ENCODE measurements at places on chromosomes 1 and 21.

DNA sequence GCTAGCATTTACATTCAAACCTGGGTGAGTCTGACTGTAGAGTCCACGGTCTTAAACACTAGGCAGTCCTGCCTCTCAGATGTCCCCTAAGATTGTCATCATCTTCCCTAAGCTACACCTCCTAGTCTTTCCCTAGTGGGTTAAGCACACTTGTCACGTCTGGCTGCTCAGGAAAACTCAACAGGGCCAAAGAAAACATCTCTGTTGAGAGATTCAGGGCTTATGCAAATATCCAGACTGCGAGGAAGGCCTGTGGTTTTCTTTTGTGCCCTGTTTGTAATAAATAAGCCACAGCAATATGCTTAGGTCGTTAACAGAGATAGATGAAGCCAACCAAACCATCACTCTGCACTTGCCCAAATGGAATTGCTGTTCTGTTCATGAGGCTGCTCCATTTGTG, 472.6 kb upstream of the DEPDC1 start:
- no peaks in the 10 kb centered on the region for H3K4me1 ChIP-seq
- no peak overlapping the region for H3K27ac ChIP-seq
- no peaks in the 10 kb centered on the region for H3K36me3 ChIP-seq
- H3K27me3 ChIP-seq: no peaks in the 10 kb centered on the region

DNA sequence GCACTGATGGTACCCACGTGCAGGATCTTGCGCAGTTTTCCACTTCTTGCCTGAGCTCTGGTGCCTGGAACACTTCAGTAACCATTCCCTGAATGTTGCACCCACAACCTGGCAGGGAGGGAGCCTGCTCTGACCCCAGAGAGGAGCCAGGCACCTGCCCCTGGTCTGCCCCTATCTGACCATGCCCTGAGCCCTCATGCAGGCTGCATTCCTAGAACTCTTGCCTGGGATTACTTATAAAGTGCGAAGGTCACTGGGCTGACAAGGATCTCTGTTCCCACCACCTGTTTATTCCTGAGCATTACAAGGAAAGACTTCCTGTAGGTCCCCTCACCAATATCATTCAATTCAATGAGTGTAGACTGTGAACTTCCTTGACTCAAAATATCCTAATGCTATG, 191.9 kb upstream of the FMN2 start:
- no peaks in the 10 kb centered on the region for H3K36me3 ChIP-seq
- no peak overlapping the region for H3K4me3 ChIP-seq
- peaks cover 7% of the 10 kb centered on the region for H3K4me1 ChIP-seq
- H3K27me3 ChIP-seq: no peaks in the 10 kb centered on the region

GRCh38 chr1:234647245-234647644, 37.3 kb upstream of the IRF2BP2 start:
- H3K27me3 ChIP-seq: no peaks in the 10 kb centered on the region
- no peaks in the 10 kb centered on the region for H3K4me1 ChIP-seq
- no peak overlapping the region for H3K27ac ChIP-seq
- no peak for DNase-seq

- DNase-seq: peak; percentile 62
- H3K36me3 ChIP-seq: no peaks in the 10 kb centered on the region
- peak within 1 kb of the TSS; percentile 52 for H3K4me3 ChIP-seq
- peaks cover 20% of the 10 kb centered on the region for H3K4me1 ChIP-seq
Measured at GRCh38 chr1:43991476-43992231, at the start of gene CCDC24. Gene CCDC24 (plus strand): TSS chr1:43991599. CDS start chr1:43991879, 280 bp downstream.

- no peaks in the 10 kb centered on the region for H3K4me1 ChIP-seq
- DNase-seq: no peak
- H3K36me3 ChIP-seq: no peaks in the 10 kb centered on the region
- no peak overlapping the region for H3K4me3 ChIP-seq
- H3K27me3 ChIP-seq: no peaks in the 10 kb centered on the region
Measured at GRCh38 chr1:2611621-2612437, 21.0 kb downstream of the MMEL1 start.

DNA sequence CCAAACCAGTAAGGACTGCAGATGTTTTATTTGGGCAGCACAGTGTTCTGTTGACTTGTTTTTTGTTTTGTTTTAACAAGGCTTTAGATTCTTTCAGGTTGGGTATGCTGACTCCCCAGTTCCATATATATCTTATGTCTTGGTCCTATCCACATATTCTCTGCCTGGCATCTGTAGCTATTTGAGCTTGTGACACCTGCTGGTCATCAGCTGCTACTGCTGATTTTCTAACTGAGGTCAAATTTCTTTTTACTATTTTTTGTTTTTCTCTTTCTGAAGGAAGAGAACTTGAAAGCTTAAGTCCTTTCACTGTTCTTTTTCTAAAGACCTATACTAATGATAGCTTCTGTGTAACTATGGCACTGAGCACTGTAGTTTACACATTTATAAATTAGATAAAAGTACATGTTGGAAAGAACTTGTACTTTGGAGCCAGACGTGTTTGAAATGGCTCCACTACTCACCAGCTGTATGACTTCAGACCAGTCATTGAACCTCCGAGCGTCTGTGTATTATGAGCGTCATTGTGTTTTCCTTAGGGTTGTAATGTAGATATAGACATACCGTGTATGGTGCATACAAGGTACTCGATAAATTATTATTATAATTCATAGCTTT, 109.4 kb downstream of the NRDC start:
- DNase-seq: peak; percentile 33
- no peaks in the 10 kb centered on the region for H3K4me1 ChIP-seq
- H3K4me3 ChIP-seq: no peak overlapping the region
- H3K27ac ChIP-seq: no peak overlapping the region
- no peaks in the 10 kb centered on the region for H3K27me3 ChIP-seq
- peaks cover 20% of the 10 kb centered on the region for H3K36me3 ChIP-seq

- no peak for DNase-seq
- H3K27ac ChIP-seq: no peak overlapping the region
- H3K4me3 ChIP-seq: no peak overlapping the region
- no peaks in the 10 kb centered on the region for H3K36me3 ChIP-seq
- no peaks in the 10 kb centered on the region for H3K27me3 ChIP-seq
- H3K4me1 ChIP-seq: no peaks in the 10 kb centered on the region
Measured at GRCh38 chr1:43871181-43871910, 62.3 kb upstream of the ARTN start.

GRCh38 chr1:20361805-20362381, 71.2 kb downstream of the VWA5B1 start:
- DNase-seq: peak; percentile 22
- no peak overlapping the region for H3K4me3 ChIP-seq
- no peaks in the 10 kb centered on the region for H3K36me3 ChIP-seq
- H3K4me1 ChIP-seq: no peaks in the 10 kb centered on the region

DNA sequence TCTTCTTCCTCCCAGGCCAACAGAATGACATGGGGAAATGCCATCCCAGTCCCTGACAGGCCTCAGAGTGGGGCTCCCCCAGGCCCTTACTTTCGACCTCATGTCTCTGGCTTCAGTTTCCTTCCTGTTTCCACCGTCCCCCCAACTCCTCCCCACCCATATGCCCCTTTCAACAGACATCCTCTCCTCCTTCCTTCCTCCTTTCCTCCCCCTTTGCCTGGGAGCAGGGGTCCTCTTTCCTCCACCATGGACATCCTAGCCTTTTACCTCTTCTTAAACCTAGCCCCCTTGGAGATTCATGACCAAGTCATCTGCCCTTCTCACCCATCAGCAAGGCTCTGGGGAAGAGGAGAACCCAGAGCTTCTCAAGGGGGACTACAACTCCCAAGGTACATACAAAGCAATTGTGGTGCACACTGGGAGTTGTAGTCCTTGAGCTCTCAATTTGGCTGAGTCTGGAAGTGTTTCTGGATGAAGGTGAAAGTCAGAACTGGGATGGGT, 4.0 kb downstream of the ZBTB7B start:
- peaks cover 12% of the 10 kb centered on the region for H3K4me1 ChIP-seq
- H3K27ac ChIP-seq: no peak overlapping the region
- DNase-seq: peak; percentile 35
- peaks cover 14% of the 10 kb centered on the region for H3K27me3 ChIP-seq
- H3K36me3 ChIP-seq: no peaks in the 10 kb centered on the region

GRCh38 chr1:194709439-194709838, 1523.0 kb upstream of the B3GALT2 start:
- H3K27ac ChIP-seq: no peak overlapping the region
- no peak overlapping the region for H3K4me3 ChIP-seq
- H3K27me3 ChIP-seq: no peaks in the 10 kb centered on the region

DNA sequence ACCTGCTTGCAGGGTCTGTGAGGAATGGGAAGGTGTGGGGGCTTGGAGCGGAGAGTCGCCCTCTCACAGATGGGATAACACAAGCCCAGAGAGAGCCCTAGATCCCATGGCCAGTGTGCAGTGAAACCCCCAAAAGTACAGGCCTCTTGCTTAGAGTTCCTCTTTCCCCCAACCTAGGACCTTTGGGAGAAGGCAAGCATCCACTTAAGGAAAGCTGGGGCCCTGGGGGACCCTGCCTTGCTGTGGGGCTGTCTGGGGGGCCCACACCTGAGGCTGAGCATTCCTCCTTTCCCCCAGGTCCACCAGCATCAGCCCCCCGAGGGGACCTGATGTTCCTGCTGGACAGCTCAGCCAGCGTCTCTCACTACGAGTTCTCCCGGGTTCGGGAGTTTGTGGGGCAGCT, 1.1 kb downstream of the VWA1 start:
- H3K27ac ChIP-seq: no peak overlapping the region
- no peaks in the 10 kb centered on the region for H3K36me3 ChIP-seq
- DNase-seq: no peak
- no peak overlapping the region for H3K4me3 ChIP-seq
- no peaks in the 10 kb centered on the region for H3K4me1 ChIP-seq

GRCh38 chr1:50508040-50508586, 84.9 kb upstream of the DMRTA2 start:
- no peaks in the 10 kb centered on the region for H3K4me1 ChIP-seq
- no peaks in the 10 kb centered on the region for H3K27me3 ChIP-seq
- peaks cover 50% of the 10 kb centered on the region for H3K36me3 ChIP-seq
- H3K27ac ChIP-seq: no peak overlapping the region

DNA sequence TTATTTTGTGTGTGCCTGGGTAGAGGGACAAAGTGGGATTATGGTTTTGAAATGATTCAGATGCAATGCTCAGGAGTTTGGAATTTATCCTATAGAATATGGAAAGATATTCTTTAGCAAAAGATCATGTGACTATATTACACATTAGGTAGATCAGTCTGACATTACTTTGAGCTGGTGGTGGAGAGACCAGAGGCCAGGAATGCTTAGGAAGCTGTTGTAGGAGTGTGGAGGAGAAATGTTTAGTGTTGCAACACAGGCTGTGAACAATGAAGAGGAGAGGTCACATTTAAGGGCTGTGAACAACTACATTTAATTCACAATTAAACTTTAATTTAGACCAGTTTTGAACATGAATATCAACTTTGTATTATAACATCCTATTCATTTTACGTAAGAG, 45.3 kb upstream of the PODN start:
- H3K4me3 ChIP-seq: no peak overlapping the region
- DNase-seq: no peak
- no peak overlapping the region for H3K27ac ChIP-seq
- H3K27me3 ChIP-seq: no peaks in the 10 kb centered on the region

DNA sequence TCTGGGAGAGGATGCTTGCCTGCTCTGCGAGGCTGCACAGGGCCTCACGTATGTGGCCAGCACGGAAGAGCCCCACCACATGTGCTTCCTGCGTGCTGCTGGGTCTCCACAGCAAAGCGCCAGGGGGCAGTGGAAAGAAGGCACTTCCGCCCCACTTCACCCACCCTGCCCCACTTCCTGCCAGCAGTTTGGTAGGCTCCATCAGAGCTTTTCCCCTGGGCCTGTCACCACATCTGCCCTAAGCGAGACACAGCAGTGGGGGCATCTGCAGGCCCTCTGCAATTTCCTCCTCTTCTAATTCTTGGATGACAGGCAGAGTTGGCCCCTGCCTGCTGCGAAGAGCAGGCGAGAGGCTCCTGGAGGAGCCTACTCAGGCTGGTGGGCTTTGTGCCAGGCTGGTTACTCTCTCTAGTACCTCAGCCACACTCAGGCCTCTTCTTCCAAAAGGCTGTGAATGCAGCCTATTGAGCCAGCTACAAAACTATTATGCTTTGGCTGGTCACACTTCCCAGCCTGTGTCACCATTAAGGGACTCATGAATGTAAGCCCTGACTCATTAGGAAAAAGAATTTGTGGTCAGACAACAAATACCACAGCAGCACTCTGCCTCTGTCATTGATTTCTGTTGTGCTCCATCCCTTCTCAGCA, 25.0 kb downstream of the CD244 start:
- no peaks in the 10 kb centered on the region for H3K36me3 ChIP-seq
- no peaks in the 10 kb centered on the region for H3K27me3 ChIP-seq
- peak; percentile 97 for DNase-seq
- H3K4me1 ChIP-seq: peaks cover 45% of the 10 kb centered on the region
- H3K27ac ChIP-seq: peak overlapping the region; percentile 98

DNA sequence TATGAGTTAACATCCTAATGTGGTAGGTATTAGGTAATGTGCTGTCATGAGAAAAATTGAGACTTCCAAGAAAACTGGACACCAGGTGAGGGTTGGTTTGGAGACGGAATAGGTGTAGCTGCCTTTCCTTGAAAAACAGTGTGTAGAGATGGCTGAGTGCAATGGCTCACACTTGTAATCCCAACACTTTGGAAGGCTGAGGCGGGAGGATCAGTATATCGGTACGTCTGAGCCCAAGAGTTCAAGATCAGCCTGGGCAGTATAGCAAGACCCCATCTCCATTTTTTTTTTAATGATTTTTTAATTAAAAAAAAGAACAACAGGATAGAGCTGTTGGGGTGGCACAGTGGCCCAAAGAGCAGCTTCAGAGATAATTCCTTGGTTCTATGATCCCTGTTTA, 6.8 kb upstream of the PPP1R8 start:
- no peaks in the 10 kb centered on the region for H3K27me3 ChIP-seq
- H3K4me3 ChIP-seq: no peak overlapping the region
- H3K36me3 ChIP-seq: peaks cover 26% of the 10 kb centered on the region
- no peak for DNase-seq
- no peak overlapping the region for H3K27ac ChIP-seq

DNA sequence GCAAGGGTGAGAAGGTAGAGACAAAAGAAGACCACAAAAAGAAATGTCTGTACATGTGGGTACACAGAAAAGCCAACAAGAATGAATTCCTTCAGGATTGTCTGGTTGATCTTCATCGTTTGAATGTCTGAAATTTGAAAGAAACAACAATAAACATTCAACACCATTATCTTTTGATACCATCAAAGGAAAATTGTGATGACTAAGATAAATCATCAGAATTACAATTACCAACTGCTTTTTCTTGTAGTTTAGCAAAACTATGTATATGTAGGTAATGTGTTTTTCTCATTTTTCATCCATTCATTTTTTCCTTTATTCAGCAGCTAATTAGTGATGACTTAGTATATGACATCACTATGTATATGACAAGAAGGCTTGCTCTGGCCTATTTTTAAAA, at the start of gene OR10X1:
Gene OR10X1 (minus strand): TSS at position 167 of the 400 bp plus-strand sequence. CDS start 0 bp downstream, at position 167.
- no peaks in the 10 kb centered on the region for H3K36me3 ChIP-seq
- no peak within 1 kb of the TSS for H3K27ac ChIP-seq
- no peak for DNase-seq
- H3K4me1 ChIP-seq: no peaks in the 10 kb centered on the region
- peaks cover 8% of the 10 kb centered on the region for H3K27me3 ChIP-seq
- no peak within 1 kb of the TSS for H3K4me3 ChIP-seq
